Dermis microvascular lymphatic vessel endothelial cell (primary cell): ENCODE measurements at places on chromosomes 1 and 21. TPM values are rescaled to one million over a fixed set of nuclear protein-coding genes. Genes with fewer than 3 reads are reported as not detected.

The NIBAN1 gene
- 2.4 and 4.1 TPM in 2 replicates for total RNA-seq

GRCh38 chr1:190906206-190906725 lies 428.6 kb upstream of the BRINP3 start:
- DNase-seq, result no peak

- DNase-seq, result no peak
These were observed 621.9 kb downstream of the LRRIQ3 start for GRCh38 chr1:73576083-73576482.

DNA sequence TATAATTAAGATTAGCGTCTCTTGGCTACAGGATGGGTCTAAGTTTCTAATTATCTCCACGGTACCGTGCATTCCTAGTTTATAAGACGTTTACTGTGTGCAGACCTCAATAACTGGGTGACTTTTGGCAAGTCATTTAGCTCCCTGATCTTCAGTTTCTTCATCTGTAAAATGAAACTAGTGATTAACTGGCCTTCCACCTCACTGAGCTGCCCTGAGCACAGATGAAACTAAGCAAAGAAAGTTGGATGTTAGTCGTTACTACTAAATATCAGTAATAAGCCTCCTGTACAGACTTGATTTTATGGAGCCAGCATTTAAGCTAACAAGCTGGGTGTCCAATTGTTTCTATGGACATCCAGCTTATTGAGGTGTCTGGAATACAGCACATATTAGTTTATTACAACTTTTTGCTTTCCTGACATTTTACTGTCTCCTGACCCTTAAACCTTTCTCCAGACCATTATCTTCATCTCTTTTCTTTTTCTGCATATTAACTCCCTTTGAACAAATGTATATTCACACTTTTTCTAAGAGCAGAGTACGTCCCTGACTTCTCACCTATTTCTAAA lies 1.1 kb downstream of the CR2 start:
- DNase-seq, result no peak

GRCh38 chr1:46517932-46518498 lies 28.4 kb downstream of the DMBX1 start:
- DNase-seq, result no peak

GRCh38 chr1:45522324-45523104 lies 830 bp upstream of the PRDX1 start:
- no peak for DNase-seq

- no peak for DNase-seq
These were observed 7.9 kb downstream of the RPL11 start for GRCh38 chr1:23699280-23700179.

GRCh38 chr1:59076612-59077011 lies 220.3 kb upstream of the FGGY start:
- peak; percentile 28 for DNase-seq

DNA sequence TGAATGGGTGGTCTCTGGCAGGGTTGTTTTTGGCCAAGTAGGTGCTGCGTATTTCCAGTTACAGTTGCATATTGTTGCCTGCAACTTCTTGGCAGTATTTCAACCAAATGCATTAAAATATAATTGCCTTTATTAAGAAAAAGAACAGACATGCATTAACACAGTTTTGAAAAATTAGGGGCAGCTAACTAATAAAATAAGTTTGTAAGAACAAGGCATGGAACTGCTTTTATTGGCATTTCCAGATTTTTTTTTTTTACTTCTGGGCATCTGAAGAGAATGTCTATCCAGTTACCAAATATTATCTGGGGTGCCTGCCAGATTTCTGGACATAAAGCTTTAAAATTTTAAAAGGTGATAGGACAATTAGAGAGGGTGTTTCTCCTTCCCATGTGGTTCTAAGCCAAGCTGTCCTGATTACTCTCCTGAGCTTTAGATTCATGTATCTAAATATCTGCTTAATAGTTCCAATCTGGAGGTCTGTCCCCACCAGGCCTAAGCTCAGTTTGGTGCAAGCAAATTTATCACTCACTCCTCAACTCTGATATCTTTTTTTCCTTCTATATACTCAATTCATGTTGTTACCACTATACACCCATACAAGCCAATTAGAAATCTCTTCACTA lies 553.3 kb upstream of the USP24 start:
- DNase-seq, result no peak

DNA sequence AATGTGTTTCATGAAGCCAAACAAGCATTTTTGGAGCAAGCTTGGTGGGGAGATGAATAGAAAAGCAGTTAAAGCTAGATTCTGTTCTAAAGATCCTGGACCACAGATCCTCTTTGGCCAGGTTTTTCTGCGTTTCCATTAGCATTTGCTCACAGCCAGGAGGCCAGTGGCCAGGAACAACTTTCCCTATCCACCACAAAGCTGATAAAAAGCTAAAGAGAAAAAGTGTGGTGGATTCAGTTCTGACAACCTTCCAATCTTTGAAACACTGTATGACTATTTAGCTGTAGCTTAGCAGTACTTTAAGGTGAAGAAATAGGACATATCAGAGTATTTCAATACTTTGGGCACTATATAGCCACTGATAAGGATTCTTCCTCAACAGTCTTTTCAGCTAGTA lies 3.0 kb upstream of the NEK7 start:
- DNase-seq, result peak; percentile 36
